ENCODE measurements at places on chromosomes 11 and 22.

DNA sequence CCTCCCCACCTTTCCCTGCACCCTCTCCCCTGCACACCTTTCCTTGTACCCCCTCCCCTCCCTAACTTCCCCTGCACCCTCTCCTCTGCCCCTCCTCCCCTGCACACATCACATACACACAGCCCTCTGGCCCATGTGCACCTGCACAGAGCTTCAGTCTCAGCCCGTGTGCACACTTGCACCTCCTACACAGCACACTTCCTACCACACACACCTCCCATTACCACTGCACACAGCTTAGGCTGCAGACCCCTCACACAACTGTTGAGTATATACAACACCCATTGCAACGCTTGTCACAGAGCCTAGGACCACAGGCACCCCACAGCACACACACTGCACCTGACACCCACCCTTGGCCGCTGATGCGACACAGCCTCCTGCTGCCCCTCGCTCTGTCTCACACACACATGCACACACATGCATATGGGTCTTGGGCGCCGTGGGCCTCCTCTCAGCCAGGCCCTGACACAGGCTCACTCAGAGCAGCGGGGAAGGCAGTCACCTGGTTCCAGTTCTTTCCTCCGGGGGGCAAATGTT, 411 bp downstream of the SIGIRR start:
- DNase-seq = no peak

- DNase-seq = no peak
Observed at GRCh38 chr22:20514658-20515406, 7.4 kb downstream of the MED15 start.

- DNase-seq = no peak
Observed at GRCh38 chr11:72002841-72003775, 4.4 kb downstream of the IL18BP start.

GRCh38 chr11:59271811-59272327, 59.1 kb upstream of the MPEG1 start:
- no peak for DNase-seq

DNA sequence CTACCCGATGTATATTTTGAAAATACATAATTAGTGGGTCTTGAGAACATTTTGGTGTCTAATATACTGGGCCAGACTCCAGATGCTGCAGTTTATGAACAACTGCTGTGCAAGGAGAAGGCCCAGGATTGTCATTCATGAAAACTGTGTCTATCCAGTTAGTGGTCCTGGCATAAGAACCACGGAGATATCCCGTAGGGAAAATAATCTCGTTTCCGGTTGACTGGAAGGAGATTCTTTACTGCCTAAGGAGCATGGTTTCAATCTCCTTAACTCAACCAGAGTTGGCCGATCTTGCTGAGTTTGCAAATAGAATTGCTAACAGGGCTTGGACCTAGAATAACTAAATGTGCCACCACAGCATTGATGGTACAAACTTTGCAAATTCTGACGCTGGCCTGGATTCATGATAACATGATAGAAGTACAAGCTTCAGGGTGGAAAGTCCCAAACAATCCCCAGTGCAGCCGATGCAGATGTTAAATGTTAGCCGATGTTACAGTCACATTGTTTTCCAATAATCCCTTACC, 4.6 kb upstream of the RTCB start:
- no peak for DNase-seq
